Bronchial epithelial cell (primary cell): ENCODE measurements at places on chromosomes 4 and X.
A peak's percentile ranks its signal among the peaks of the same experiment; 100 is the strongest.

GRCh38 chr4:152590179-152591031 lies 54.5 kb upstream of the FBXW7 start:
- DNase-seq: peak; percentile 94

- no peak for DNase-seq
These were observed 216.1 kb upstream of the FAT1 start for GRCh38 chr4:186939766-186940165.

DNA sequence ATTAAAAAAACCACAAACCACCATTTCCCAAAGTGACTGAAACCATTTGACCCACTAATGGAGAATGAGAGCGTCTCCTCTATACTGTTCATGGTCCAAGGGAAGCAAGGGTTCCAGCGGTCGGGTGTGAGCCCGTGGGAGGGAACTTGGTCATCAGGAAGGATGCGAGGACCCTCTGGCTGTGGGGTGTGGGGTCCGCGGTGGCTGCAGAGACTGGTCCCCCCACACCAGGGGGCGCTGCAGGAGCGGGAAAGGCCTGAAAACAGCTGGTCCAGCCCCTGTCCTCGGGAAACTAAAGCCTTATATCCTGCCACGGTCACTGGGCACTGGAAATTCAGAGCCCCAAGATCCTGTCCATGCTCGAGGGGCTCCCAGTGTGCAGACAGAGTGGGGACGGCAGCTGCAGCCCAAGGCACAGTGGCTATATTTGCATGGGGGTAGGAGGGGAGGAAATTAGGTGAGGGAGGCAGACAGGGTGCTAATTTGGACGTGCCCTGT lies 4.3 kb downstream of the BLOC1S4 start:
- DNase-seq: no peak

- DNase-seq: no peak
These were observed 71.1 kb upstream of the VCX start for GRCh38 chrX:7771788-7772438.

DNA sequence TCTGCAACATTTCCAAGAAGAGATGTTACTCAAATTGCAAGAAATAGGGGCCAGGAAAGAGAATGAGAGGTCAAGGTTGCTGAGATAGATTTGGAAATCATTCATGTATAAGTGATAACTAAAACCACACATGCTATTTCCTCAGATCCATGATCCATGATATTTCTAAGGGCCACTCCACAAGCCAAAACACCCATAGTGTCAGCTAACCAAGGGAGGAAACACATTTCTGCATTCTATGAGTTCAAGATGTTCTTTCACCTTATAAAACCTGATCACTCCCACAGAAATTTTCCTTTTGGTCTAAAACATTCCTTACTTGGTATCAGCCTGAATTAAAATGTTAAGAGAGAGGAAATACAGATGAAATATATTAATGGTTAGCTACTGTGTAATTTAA lies 47.2 kb downstream of the TBCK start:
- no peak for DNase-seq

- no peak for DNase-seq
These were observed 109.8 kb upstream of the HDX start for GRCh38 chrX:84611843-84612636.

GRCh38 chr4:124191329-124191728 lies 521.2 kb downstream of the ANKRD50 start:
- DNase-seq: peak; percentile 67

DNA sequence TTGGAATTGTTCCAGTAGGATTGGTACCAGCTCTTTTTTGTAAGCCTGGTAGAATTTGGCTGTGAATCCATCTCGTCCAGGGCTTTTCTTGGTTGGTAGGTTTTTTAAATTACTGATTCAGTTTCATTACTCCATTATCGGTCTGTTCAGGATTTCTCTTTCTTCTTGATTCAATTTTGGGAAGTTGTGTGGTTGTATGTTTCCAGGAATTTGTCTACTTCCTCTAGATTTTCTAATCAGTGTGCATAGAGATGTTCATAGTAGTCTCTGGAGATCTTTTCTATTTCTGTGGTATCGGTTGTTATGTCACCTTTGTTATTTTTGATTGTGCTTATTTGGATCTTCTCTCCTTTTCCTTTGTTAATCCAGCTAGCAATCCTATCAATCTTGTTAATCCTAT lies 248.7 kb downstream of the ARHGAP10 start:
- DNase-seq: no peak

- no peak for DNase-seq
These were observed 139.7 kb downstream of the TSPAN5 start for GRCh38 chr4:98518559-98519267.

DNA sequence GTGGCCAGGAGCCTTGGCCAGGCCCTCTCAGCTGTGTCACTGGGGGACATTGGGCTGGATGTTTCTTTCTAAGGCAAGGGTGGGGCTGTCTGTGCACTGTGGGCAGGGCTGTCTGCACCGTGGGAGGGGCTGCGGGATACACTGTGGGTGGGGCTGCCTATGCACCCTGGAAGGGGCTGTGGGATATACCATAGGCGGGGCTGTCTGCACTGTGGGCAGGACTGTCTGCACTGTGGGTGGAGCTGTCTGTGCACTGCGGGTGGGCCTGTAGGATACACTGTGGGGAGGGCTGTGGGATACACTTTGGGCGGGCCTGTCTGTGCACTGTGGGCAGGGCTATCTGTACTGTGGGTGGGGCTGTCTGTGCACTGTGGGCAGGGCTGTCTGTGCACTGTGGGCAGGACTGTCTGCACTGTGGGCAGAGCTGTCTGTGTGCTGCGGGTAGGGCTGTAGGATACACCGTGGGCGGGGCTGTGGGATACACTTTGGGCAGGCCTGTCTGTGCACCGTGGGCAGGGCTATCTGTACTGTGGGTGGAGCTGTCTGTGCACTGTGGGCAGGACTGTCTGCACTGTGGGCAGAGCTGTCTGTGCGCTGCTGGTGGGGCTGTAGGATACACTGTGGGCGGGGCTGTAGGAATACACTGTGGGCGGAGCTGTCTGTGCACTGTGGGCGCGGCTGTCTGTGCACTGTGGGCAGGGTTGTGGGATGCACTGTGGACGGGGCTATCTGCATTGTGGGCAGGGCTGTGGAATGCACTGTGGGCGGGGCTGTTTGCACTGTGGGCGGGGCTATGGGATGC lies 31.1 kb downstream of the ACOX3 start:
- no peak for DNase-seq

- no peak for DNase-seq
These were observed 206.4 kb upstream of the JADE1 start for GRCh38 chr4:128603081-128603480.

GRCh38 chr4:121777625-121778024 lies 12.7 kb upstream of the SMIM43 start:
- DNase-seq: no peak

GRCh38 chr4:72886602-72887001 lies 182.9 kb downstream of the COX18 start:
- DNase-seq: peak; percentile 33

GRCh38 chrX:129316461-129316860 lies 206.8 kb downstream of the SMARCA1 start:
- no peak for DNase-seq

- peak; percentile 69 for DNase-seq
These were observed 77.5 kb downstream of the IL15 start for GRCh38 chr4:141713771-141714445.

DNA sequence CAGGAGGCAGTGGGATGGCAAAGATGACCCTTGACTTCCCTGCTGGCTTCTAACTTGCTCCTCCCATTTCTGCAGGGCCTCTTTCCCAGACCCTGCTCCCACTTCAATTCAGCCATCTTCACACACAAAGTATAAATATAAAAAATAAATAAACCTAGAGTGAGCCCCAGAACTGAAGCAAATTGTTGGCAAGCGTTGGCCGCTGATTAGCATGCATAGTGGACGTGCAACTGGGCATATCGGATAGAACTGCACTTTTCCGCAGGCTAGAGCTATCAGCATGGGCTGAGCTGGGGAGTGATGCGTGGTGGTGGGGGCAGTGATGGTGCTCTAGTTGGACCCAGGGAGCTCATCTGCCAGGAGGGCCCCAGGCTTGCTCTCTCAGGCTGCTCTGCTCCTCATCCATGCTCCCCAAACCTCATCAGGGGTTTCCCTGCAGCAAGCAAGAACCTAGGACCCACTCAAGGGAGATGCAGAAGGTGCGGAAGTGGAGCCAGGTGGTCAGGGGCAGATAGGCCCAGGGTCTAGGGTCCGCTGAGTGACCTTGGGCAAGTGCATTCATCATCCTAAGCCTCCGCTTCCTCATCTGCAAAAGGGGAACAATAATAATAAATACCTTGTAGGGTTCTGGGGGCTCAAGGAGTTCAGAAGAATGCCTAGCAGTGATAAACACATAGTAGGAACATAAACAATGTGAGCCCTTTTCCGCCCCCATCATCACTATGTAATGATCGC lies 146.8 kb upstream of the PJA1 start:
- DNase-seq: no peak

GRCh38 chr4:1726146-1726934 lies 5.0 kb downstream of the TACC3 start:
- peak; percentile 69 for DNase-seq

DNA sequence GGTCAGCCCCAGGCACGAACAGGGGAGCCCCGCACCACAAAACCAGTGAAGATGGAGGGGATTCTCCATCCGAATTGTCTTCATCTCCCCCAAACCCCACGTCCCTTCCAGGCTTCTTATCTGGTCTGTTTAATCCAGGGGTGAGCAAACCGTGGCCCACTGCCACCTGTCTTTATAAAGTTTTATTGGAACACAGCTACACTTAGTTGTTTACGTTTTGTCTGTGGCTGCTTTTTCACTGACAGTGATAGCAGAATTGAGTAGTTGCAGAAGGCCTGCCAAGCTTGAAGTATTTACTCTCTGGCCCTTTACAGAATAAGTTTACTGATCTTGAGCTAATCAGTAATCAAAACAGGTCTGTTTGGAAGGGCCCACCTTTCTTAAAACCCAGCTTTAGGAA lies 324.0 kb downstream of the ARHGAP10 start:
- DNase-seq: no peak

GRCh38 chr4:54004463-54004862 lies 59.9 kb downstream of the CHIC2 start:
- no peak for DNase-seq

DNA sequence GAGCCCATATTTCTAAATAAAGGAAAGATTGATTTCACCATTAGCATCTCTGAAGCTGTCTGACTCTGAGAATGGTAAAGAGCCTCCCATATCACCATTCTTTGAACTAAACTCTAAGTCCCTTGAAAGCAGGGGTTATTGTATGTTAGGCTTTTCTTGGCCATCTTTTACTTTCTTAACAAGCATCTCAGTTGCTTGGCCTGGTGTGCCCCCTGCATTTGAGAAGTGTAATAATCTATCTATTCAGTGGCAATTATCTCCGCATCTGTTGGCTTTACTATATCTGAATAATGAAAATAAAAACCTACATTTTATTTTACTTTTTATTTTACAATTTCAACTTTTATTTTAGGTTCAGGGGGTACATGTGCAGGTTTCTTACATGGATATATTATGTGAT lies 128.3 kb upstream of the ARMCX2 start:
- DNase-seq: no peak

DNA sequence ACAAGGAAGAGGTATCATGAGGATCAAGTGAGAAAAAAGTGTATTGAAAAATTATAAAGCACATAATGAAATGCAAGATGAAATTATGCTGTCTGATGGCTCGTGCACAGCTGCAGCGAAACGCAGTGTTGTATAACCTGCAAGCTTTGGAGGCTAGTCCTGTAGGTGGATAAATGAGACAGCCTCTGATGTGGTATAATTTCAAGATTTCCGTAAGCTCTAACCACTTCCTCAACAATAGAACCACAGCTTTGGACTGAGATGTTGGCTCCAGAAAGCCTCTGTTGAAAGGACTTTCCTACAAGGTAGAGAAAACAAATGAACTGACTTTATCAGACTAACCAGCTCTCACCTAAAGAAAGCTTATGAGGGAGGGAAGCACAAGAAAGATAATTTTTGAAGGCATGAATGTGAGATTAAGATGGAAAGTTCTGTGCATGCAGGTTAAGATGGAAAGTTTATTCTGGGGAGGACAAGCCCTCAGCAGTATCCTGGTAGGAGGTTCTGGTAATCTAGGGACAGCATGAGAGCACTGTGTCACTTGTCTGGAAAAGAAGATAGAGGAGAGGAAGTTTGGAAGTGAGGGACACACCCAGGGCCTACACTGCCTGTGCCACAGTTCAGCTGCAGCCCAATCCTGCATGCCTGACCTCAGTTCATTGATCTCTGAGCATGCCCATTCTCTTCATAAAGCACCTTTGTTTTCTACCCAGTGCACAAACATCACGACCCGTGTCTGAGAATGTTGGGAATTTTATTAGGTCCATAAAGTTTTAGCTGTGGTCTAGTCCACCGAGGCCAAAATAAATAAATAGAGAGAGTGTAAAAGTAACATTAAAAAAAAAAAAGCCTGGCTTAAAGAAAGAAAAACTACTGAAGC lies 161.5 kb upstream of the SFRP2 start:
- DNase-seq: no peak

GRCh38 chr4:170079981-170080380 lies 9.8 kb downstream of the AADAT start:
- DNase-seq: no peak

GRCh38 chrX:52870046-52870445 lies 2.2 kb upstream of the XAGE3 start:
- no peak for DNase-seq

- DNase-seq: no peak
These were observed 177.7 kb upstream of the PSAPL1 start for GRCh38 chr4:7612311-7612897.

DNA sequence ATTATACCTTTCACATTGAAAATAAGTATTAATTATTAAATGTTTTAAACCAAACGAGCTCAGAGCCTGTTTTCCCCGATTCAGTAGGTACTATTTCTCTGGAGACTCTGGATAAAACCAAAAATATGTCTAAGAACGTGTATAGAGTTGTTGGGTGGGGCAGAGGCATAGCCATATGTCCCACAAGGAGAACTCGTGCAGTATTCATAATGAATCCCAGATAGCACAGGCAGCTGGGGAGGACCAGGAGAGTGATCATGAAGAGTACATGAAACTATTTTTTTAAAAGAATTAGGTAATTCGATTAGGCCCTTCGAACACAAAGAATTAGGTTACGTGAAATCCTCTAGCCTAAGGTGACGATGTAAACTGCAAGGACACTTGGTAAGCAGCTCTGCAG lies 76.1 kb downstream of the CLDN22 start:
- DNase-seq: no peak

DNA sequence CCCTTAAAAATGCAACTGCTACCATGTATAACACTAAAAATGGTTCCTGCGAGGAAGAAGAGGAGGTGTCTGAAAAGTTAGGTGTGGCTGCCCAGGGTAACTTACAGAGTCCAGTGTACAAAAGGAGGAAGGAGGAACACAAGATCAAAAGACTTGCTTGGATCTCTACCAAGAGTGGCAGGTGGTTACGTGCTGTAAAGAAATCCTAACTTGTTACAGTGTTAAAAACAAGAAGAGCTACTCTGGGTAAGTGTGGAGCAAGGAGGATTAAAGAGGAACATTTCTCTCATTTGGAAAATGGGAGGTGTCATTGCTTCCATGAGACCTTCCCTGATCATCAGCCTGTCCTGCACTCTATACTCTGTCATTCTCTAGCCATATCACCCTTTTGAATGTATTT lies 242.0 kb downstream of the PTTG2 start:
- DNase-seq: no peak

DNA sequence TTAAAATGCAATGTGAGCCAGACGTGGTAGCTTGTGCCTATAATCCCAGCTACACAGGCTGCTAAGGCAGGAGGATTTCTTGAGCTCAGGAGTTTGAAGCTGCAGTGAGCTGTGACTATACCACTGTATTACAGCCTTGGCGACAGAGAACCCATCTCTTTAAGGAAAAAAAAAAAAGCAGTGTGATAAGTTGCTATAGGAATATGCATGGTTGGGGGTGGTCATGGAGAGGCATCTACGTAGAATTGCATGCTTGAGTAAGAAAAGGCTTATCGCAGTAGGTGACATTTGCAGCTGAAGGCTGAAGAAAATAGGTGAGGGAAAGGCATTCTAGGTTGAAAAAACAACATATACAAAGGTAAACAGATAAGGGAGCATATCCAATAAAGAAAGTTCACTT lies 4.1 kb downstream of the DIAPH2 start:
- no peak for DNase-seq
